ENCODE measurements at places on chromosomes 16 and 17.

DNA sequence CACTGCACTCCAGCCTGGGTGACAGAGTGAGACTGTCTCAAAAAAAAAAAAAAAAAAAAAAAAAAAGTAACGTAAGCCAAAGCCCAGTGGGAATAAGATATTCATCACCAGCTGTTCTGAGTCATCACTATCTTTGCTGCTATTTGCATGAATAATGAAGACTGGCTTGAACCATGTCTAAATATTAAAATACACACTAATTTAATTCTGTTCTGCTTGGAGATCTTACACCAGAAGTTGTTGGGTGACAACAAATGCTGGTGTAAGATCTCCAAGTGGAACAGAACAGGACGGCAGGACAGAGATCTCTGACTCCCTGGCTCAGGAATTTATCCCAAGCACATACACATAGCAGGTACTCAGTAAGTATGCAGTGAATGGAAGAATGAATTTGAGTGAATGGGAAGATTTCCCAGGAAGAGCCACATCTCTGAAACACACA lies 19.6 kb downstream of the DNAH17 start:
- peak; percentile 90 for DNase-seq

DNA sequence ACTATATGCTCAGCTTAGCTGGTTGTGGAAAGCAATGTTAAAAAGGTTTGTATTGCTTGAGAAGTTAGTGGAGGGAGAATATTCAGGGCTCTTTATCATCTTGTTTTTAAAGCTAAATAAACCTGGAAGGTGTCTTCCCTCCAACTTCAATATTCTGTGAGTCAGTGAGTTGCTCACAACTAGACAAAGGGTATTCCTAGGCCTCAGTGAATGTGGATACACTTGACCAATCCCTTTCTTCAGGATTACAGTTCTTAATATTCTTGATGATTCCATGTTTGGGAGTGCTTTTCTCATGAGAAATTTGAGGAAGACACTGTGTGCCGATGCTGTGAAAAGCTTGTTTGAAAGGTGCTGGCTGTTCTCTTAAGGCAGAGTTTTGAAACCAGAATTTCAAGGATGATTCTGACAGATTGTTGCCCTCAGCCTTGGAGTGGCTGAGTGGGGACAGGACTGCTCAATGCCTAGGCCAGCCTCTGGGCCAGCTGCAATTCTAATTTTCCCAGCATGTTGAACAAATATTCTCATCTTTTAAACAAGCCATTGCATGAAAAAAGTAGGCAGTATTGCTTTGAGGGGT lies 30.1 kb downstream of the MAP2K4 start:
- no peak for DNase-seq

- peak; percentile 29 for DNase-seq
Observed at GRCh38 chr16:55035029-55035428, 104.4 kb downstream of the IRX5 start.

GRCh38 chr17:27199948-27200347 lies 94.0 kb upstream of the WSB1 start:
- DNase-seq = no peak

DNA sequence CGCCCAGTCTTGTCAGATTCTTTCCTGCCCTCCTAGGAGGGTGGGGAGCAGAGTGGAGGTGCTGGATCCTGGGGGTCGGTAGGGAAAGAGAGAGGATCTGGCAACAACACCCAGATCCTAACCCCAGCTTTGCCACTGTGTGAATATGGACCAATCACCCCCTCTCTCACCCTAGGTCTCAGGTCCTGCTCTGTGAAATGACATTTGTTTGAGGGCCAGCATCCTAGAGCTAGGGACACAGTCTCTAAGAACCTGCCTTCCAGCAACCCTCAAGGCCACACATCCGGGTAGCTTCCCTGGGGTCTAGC lies 28.4 kb upstream of the MAP3K14 start:
- no peak for DNase-seq

- no peak for DNase-seq
Observed at GRCh38 chr17:62880120-62880519, 72.0 kb upstream of the MARCHF10 start.
